ENCODE measurements at places on chromosomes 3 and 15.

DNA sequence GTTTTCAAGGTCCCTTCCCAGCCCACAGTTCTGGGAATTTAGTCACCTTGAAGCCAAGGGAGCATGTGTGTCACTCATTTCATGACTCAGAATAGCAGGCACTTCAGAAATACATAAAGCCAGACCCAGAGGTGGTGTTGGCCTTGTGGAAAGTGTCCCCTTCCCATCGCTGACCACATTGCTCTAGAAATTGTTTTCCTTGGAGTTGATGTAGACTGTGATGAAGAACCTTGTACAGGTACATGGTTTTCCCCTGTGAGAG is 158.8 kb downstream of the SLCO3A1 start:
- no peak for DNase-seq

GRCh38 chr15:48520376-48521155 is 124.9 kb downstream of the FBN1 start:
- no peak for DNase-seq

- DNase-seq = no peak
Observed at GRCh38 chr3:88142094-88142624, 7.6 kb upstream of the C3orf38 start.

DNA sequence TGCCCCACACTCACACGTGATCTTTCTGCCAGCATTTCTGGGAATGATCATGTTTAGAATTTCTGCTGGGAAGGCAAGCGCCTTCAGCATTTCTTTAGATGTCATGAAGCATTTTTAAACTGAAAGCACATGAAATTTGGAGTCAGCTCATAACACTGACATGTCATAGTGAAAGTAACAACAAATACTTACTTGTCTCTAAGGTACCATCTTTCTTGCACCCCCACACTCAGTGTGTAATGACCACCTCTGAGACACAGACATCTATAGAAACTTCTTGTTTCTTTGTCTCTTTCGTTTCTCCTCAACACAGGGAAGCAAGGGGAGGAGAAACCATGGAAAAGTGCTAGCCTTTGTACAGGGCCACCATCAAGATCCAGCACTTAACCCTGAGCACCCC is 171.7 kb downstream of the RORA start:
- no peak for DNase-seq

- DNase-seq = peak; percentile 31
Observed at GRCh38 chr15:76340198-76340802, 3.7 kb downstream of the ISL2 start.

DNA sequence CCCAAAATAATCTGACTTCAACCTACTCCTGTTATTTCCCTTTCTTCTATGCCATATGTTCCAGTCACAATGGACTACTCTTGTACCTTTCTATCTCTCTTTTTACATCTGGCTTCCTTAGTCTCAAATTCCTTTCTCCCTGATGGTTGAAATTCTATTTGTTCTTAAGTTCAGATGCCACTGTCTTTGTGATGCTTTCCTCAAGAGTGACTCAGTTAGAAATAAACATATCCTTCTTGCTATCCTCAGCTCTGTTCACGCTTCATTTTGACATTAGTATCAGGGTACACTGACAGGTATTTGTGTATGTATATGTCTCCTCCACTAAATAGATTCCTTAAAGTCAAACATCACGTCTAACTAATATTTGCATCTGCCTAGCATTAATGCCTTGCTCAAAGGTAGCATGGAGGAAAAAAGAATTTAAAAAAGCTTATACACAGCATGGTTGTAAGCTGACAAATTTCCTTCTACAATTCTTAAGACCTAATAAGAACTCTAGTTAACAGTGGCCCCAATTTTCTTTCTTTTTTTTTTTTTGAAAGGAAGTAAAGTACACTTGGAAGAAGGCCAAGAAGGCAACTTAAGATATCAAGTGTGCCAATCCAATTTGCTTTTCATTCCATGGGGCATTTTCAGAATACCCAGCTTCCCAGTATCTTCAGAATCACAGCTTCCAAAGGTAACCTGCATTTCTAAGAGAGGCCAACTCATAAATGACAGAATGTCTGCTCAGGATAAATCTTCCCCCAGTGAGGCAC is 58.0 kb downstream of the CHAC1 start:
- no peak for DNase-seq

GRCh38 chr3:71101626-71102025 is 481.9 kb downstream of the FOXP1 start:
- DNase-seq = no peak

DNA sequence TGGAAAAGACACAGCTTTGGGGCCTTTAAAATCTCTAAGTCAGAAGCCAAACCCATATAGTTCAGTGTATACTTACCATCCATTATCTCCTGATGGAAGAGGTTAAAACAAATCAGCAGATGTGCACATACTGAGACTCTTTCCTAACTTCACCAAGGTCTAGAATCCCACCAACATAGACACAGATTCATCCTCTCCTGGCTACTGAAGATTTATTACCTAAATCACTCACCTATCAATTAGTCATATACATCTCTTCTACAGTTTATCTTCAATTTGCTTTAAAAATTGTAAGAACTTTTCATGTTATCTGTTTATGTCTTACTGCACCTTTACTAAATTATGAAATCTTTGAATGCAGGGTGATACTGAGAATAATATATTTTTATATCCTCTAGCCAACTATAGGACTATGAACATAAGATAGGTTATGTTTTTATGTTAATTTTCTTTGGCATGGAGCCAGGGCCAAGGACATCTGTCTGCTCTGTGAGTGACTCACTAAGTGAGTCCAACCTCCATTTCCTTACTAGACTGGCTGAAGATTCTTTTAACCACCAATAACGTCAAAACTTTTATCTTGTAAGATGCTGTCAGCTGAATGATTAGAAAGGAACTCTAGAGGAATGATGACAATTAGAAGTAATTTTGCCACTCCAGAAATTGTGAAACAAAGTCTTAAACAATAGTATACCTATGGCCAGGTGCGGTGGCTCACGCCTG is 397.6 kb downstream of the FOXP1 start:
- DNase-seq = no peak

DNA sequence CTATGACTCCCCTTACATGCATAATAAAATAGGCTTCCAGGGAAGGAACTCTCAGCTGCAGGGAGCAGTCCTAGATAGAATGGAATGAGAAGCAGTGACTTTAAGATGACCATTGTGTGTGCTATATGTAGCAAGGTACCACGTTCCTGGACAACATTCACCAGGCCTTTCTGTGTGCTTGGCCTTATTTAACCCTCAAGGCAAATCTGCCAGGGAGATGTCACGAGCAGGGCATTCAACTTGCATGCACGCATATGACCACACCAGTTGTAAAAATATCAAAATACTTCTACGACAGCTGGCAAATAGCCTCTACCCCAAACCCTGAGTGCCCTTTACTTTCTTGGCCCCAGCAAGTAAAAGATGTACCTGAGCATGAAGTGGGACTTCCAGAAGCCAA is 197.3 kb upstream of the ST8SIA2 start:
- DNase-seq = no peak

DNA sequence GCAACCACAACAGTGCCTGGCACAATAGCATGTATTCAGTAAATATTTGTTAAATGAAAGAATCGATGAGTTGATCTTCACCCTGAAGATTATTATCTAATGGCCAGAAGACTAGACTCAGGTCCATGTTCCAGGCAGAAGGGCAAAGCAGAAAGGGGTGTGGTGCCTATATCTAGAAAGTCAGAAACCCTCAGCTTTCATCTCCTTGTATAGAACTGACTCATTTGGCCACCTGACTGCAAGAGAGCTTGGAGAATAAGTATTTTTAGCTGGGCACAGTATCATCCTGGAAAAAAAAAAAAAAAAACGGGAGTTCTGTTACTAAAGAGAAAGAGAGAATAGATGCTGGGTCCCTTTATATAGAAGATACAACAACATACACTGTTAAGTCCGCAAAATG is 69.7 kb upstream of the SPRED1 start:
- no peak for DNase-seq

GRCh38 chr15:71218272-71218805 is 103.1 kb downstream of the THSD4 start:
- no peak for DNase-seq

GRCh38 chr3:117104792-117105191 is 395.2 kb downstream of the TUSC7 start:
- no peak for DNase-seq

DNA sequence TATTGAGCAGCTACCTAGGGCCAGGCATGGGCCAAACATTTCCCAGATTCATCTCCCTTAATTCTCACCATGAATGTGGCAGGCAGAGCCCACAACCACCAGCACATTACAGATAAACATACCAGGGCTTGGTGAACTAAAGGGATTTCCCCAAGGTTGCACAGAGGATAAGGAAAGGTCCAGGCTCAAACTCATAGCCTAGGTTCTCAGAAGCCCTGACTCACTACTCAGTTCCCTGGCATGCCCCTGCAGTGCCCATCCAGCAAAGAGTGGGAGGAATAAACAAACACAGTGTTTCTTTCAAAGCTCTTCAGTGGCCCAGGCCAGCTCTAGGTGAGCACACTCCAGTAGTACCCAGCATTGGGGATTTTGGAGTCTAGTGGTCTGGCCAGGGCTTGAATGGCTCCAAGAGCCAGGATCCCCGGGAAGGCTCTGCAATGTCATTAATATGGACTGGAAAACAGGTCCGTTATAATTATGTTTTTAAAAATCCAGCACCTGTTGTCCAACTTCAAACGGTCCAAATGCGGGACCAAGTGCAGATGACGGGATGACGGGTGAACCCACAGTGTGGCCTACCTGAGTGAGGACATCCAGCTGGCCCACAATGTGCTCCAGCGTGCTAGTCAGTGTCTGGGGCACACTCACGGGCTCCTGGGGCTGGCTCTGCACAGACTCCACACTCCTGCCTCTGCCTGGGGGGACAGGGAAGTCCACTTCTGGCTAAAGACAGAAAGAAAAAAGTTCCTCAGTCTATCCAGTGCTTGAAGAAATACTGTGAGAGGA is 39.8 kb upstream of the DUSP7 start:
- DNase-seq = no peak

- DNase-seq = no peak
Observed at GRCh38 chr3:171184372-171184771, 157.9 kb upstream of the SLC2A2 start.
